ENCODE measurements at places on chromosomes 1 and 21. TPM values are rescaled to one million over a fixed set of nuclear protein-coding genes. Genes with fewer than 3 reads are reported as not detected.

The FAM72A gene
- total RNA-seq: 2.0 TPM

The CATSPERE gene
- total RNA-seq: 0.98 TPM

The CELA3B gene
- total RNA-seq: not detected

The CYP4X1 gene
- total RNA-seq: 17.9 TPM

The SH2D1B gene
- total RNA-seq: not detected

The SPATA46 gene
- not detected for total RNA-seq

The GJA4 gene
- 28.5 TPM for total RNA-seq

The SMYD2 gene
- total RNA-seq: 18.2 TPM

DNA sequence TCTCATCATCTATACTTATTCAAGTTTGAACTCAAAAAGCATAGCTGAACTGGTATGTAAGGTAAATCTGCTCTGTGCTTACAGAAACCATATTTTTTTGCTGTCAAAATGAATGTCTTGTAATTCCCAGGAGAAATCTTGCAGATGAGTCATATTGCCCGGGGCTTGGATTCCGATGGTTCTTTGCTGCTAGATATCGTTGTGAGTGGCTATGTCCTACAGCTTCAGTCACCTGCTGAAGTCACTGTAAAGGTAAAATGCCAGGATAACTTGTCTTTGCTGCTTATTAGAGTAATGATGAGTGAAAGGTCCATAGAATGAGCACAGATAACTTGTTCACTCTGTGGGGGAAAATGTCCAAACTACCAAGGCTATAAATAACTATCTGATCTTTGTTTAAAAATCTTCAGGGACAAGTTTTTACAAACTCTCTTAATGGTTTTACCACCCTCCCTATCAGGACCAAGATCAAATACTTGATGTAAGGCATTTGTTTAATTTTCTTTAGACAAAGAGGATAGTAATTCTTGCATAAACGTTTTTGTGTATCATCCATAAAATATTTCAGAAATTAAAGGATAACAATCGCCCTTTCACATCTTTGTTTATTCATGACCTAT is 222.3 kb downstream of the TPR start:
- no peak overlapping the region for H3K4me3 ChIP-seq
- no peak overlapping the region for H3K27ac ChIP-seq
- H3K27me3 ChIP-seq: no peaks in the 10 kb centered on the region
- no peak for DNase-seq
- H3K36me3 ChIP-seq: no peaks in the 10 kb centered on the region
- peaks cover 9% of the 10 kb centered on the region for H3K4me1 ChIP-seq

DNA sequence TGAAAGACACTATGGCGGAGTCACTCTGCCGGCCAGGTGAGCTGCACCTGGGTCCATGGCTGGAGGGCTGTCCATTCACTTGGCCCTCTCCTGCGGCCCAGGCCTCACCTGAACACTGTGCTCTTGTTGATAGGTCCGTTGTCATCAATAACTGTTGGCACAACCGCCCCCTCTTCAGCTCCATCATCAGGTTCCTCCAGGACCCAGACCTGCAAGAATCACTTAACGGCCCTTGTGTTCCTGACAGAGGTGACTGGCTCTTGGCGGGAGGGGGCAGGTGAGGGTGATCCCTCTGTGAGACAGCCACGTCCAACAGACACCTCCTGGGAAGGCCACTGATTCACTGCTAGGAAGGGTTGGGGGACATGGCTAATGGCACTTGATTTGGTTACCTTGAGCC is 54.9 kb downstream of the INAVA start:
- H3K27ac ChIP-seq: no peak overlapping the region
- H3K27me3 ChIP-seq: no peaks in the 10 kb centered on the region
- H3K36me3 ChIP-seq: no peaks in the 10 kb centered on the region
- H3K4me1 ChIP-seq: no peaks in the 10 kb centered on the region
- no peak for DNase-seq
- no peak overlapping the region for H3K4me3 ChIP-seq

DNA sequence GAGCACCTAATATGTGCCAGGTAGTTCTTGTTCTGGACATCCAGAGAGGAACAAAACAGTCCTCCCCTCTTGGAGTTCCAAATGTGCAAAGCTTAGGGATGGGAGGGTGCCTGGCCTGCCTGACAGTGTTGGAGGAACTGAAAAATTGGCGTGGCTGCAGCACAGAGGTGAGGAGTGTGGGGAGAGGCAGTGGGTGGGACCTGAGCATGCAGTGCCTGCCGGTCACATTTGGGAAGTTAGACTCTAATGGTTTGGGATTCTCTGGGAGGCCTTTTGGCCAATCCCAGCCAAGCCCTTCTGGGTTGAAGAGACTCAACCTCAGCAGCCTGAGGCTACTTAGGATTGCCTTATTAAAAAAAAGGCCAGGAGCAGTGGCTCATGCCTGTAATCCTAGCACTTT is 2.3 kb upstream of the TCEA3 start:
- DNase-seq: no peak
- H3K4me3 ChIP-seq: no peak overlapping the region
- peaks cover 38% of the 10 kb centered on the region for H3K36me3 ChIP-seq
- H3K27ac ChIP-seq: no peak overlapping the region
- peaks cover 37% of the 10 kb centered on the region for H3K4me1 ChIP-seq
- no peaks in the 10 kb centered on the region for H3K27me3 ChIP-seq

- H3K4me1 ChIP-seq: no peaks in the 10 kb centered on the region
- no peaks in the 10 kb centered on the region for H3K27me3 ChIP-seq
- no peak for DNase-seq
- no peaks in the 10 kb centered on the region for H3K36me3 ChIP-seq
Measured at GRCh38 chr1:224582041-224582440, 34.1 kb upstream of the CNIH3 start.

GRCh38 chr21:42009018-42009830 is 936 bp downstream of the ZBTB21 start:
- H3K4me3 ChIP-seq: peak overlapping the region; percentile 99
- no peaks in the 10 kb centered on the region for H3K36me3 ChIP-seq
- peaks cover 25% of the 10 kb centered on the region for H3K4me1 ChIP-seq
- peak; percentile 91 for DNase-seq
- peak overlapping the region; percentile 98 for H3K27ac ChIP-seq

DNA sequence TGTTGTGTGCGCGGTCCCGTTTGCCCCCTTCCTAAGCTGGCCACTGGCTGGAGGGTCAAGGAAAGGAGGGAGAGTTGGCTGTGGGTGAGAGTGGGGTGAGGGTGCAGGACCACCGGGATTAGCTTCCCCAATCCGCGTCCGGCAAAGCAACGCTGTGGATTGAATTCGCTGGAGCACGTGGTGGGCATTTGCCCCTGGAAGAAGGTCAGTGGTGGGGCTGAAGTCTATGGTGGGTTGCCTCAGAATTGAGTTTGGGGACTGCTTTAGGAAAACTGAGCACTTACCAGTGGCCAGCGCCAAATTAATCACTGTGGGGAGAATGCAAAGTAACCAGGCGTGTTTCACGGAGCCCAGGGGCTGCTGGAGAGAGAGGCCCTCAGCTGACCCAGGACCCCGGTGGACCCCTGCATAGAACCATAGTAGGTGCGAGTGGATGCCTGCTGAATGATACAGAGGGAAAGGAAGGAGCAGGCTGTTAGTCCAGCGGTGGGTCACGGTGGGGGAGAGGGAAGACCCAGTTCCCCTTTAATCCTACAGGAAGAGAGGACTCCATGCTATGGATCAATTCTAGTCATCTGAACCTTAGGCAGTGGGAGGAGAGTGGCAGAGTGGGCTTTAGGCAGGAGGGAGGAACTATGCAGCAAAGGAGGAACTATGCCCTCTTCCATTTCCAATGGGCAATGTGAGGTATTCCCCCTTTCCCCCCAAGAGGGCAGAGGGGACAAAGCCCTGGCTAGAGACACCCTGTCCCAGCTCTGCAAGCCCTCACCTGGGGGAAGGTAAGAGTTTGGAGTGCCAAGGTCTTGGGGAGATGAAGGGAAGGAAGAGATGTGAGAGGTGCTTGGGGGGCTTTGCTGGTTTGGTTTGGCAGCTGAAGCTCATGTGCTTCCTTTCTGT is 1.2 kb downstream of the TNFRSF8 start:
- no peak for DNase-seq
- peaks cover 18% of the 10 kb centered on the region for H3K4me1 ChIP-seq
- no peak overlapping the region for H3K27ac ChIP-seq
- H3K27me3 ChIP-seq: peaks cover 10% of the 10 kb centered on the region
- no peak overlapping the region for H3K4me3 ChIP-seq

- DNase-seq: no peak
- H3K36me3 ChIP-seq: peaks cover 8% of the 10 kb centered on the region
- H3K4me1 ChIP-seq: no peaks in the 10 kb centered on the region
- H3K27ac ChIP-seq: no peak overlapping the region
Measured at GRCh38 chr21:25710550-25710949, 24.2 kb downstream of the ATP5PF start.

GRCh38 chr1:19199969-19200604 is 10.0 kb downstream of the UBR4 start:
- H3K4me1 ChIP-seq: peaks cover 33% of the 10 kb centered on the region
- H3K36me3 ChIP-seq: no peaks in the 10 kb centered on the region
- H3K4me3 ChIP-seq: no peak overlapping the region
- H3K27ac ChIP-seq: no peak overlapping the region
- no peaks in the 10 kb centered on the region for H3K27me3 ChIP-seq

DNA sequence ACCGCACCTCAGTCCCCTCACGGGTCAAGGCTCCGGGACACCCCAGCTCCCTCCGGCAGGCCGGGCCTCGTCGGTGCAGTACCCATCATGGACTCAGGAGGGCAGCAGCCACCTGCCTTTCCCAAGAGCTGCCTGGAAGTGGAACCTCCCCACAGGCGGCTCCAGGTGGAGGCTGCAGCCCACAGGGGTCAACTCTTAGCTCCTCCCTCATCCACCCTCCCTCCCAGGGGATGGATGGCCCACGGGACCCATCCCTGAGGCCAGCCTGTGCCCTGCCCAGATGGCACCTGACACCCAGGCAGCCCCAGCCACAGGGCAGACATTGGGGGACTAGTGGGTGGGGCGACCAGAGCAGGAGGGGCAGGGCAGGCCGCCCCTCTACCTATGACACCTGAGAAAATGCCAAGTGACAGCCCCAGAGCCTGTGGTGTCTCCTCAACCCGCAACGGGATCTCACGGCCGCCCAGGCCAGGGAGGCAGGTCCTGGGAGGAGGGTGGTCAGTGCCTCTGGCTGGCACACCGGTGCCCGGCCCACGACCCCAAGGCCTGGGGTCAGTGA is 1.2 kb upstream of the ARHGEF16 start:
- no peak for DNase-seq
- H3K36me3 ChIP-seq: no peaks in the 10 kb centered on the region
- peaks cover 34% of the 10 kb centered on the region for H3K4me1 ChIP-seq
- no peaks in the 10 kb centered on the region for H3K27me3 ChIP-seq
- no peak overlapping the region for H3K27ac ChIP-seq
- no peak overlapping the region for H3K4me3 ChIP-seq

DNA sequence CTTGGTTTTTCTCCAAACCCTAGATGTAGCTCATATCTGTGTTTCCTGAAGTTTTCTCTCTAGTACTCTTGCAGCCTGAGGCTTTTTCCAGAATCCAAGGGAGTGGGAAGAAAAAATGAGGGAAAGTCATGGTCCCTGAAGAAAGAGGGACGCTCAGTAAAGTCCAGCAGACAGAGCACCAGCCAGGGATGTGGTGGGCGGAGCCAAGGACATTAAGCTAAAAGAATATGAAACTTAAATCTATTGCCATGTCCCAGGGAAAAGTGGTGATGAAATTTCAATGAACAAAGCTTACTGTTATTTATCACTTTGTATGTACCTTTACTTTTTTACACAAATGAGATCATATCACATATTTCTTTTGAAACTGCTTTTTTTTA is 430.2 kb downstream of the USP25 start:
- H3K36me3 ChIP-seq: no peaks in the 10 kb centered on the region
- no peak overlapping the region for H3K4me3 ChIP-seq
- peak overlapping the region; percentile 53 for H3K27ac ChIP-seq
- no peaks in the 10 kb centered on the region for H3K4me1 ChIP-seq
- DNase-seq: no peak

DNA sequence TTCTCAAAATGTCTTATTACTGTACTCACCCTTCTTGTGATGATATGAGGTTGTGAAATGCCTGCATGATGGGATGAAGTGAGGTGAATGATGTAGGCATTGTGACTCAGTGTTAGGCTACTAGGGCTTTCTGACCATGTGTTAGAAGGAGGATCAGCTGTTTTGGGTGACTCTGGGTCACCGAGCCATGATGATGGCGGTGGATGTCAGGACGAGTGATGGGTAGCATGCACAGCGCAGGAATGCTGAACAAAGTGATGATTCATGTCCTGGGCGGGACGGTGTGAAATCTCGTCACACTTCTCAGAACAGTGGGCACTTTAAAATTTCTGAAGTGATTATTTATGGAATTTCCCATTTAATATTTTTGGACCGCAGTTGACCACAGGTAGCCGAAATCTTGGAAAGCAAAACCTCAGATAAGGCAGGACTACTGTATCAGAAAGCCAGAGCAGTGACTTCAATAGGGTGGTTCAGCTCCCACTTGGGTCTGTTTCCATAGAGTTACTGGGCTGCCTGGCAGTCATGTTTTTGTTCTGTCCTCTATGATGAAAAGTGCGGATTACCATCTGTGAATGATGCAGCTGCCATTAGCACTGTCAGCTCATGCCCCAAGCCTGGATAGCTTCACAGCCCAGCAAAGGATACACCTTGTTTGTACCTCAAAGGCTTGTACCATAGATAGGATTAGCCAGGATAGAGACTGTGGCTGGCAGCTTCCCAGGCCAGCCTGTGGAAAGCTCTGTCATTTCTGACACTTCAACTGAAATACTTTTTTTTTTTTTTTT is 26.6 kb downstream of the IL6R start:
- no peaks in the 10 kb centered on the region for H3K36me3 ChIP-seq
- H3K4me1 ChIP-seq: peaks cover 91% of the 10 kb centered on the region
- DNase-seq: no peak
- H3K4me3 ChIP-seq: no peak overlapping the region

DNA sequence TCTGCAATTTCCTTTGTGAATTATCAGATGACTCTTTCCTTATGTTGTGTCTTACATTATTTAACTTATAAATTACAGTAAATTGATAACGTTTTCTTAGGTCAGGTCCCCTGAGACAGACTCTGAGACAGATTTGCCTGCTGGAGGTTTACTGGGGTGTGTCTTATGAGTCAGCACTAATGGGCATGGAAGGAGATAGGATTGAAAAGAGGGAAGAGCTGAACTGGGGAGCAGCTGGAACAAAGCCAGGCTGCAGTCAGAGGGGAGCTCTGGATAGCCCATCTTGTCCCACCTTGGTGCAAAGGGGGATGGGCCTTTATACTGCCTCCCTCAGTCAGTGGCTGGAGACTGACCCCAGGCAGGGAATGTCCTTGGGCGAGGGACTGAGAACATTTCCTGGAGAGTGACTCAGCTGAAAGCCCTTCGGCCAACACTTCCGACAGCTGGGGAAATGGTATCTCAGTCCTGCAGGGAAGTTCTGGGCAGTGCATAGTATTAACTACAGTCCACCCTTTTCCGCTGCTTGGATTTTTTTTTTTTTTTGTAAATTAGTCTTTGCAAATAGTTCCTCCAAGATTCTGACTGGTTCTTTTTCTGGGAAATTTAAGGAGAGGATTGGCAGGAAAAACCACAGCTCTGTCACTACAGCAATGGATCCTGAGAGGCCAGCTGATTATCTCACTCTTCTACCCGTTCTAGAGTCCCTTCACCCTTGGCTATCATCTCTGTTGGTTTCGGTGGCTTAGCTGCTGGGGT is 39.1 kb upstream of the CDC42BPA start:
- no peaks in the 10 kb centered on the region for H3K36me3 ChIP-seq
- H3K27me3 ChIP-seq: no peaks in the 10 kb centered on the region
- no peak overlapping the region for H3K27ac ChIP-seq
- no peak overlapping the region for H3K4me3 ChIP-seq
- no peak for DNase-seq

All from vagina (tissue), 2 donors.